Liver (tissue), 10 donors: ENCODE measurements at places on chromosomes 1 and 21.
A peak's percentile ranks its signal among the peaks of the same experiment; 100 is the strongest.

- no peak for DNase-seq
These were observed 28.6 kb downstream of the TRIM67 start for GRCh38 chr1:231190456-231190855.

- no peak for DNase-seq
These were observed 1.6 kb upstream of the CLSTN1 start for GRCh38 chr1:9825093-9826074.

GRCh38 chr1:197327776-197328364 lies 59.8 kb downstream of the CRB1 start:
- no peak for DNase-seq

DNA sequence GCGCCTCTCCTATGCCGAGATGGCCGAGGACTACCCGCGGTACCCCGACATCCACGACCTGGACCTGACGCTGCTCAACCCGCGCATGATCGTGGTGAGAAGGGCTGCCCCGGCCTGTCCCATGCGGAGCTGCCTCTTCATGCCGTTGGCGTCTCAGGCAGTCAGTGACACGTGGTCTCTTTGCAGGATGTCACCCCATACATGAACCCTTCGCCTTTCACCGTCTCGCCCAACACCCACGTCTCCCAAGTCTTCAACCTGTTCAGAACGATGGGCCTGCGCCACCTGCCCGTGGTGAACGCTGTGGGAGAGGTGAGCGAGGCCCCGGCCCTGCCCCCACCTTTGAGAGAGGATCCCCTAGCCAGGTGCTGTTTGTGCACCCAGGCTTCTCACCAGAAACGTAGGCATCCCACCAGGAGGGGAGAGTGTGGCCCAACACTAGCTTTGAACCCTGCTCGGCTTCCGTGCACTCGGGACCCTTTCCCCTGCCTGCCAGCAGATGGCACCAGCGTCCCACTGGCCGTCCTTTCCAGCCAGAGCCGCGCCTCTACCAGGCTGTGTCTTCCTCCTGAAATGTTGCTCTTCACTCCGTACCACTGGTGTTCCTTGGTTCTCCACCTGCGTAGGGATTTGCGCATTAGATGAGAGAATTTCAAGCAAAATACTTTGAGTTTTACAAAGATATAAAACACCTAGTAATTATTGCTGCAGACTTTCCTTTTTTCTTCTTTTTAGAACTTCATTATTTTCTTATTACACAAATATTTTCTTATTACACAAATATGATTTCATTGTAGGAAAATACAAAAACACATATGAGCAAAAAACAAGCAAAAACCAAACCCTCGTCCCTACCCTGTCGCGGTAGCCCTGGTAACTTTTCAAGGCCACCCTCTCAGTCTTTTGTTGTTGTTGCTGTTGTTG lies 9.0 kb downstream of the NPPA start:
- peak; percentile 86 for DNase-seq

DNA sequence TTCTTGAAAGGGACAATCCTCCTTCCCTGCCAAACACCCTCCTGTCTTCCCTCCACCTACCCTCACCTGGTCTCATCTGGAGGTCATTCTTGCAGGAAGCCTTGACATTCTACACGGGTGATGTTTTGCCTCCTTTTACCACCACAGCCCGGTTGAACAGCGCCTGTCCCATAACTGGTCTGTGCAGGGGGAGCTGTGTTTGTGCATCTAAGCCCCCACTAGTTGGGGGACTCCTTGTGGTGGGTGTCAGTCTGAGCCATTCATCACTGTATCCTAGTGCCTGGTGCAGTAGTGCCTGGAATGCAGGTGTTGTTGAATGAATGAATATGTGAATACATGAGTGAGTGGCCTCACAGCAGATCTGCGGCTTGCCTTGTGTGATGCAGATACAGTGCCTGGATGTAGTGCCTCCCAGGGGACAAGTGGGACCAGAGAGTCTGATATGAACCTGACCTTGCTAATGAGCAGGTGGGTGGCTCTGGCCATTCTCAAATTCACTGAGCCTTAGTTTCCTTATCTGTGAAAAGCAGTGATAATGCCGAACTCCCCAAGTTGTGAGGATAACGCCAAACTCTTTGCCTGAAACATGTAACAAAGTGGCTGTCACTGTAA lies 79.8 kb downstream of the OMA1 start:
- no peak for DNase-seq

DNA sequence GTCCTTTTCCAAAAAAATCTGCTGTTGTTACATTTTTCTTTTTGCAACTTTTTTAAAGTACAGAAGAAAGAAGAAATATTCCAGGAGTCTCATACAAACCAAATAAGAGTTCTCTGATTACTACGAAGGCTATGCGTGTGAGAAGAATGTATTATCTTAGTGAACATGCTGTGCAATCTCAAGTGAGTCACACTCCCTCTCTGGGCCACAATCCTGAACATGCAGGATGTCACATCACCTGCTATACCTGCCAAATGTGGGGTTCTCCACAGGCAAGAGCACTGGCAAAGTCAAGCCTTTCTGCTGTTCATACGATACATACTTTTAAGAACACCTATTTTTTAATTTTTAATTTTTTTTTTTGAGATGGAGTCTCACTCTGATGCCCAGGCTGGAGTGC lies 21.7 kb upstream of the TRIM63 start:
- no peak for DNase-seq

- DNase-seq: no peak
These were observed 43.1 kb upstream of the EPS8L3 start for GRCh38 chr1:109806733-109807400.

- no peak for DNase-seq
These were observed 725 bp downstream of the RTCA start for GRCh38 chr1:100266741-100267140.

- no peak for DNase-seq
These were observed 1.6 kb downstream of the CPT2 start for GRCh38 chr1:53198241-53198651.

GRCh38 chr1:202227997-202228401 lies 34.4 kb downstream of the LGR6 start:
- DNase-seq: no peak

DNA sequence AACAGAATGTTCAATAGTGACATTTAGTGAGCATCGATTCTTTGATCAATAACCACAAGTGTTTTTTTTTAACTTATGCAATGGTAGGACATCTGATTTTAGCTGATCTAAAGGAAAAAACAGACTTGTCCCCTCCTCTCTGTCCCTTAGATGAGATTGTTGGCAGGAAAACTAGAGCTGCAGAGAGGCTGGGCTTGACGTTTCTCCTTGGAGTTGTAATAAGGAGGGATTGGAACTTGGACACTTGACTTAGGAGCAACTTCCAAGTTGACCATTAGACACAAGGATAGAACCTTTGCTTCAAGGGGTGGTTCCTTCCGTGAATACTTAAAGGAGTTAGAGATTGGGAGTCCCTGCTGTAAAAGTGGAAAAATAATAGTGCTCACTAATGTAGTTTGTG lies 49.9 kb downstream of the KAZN start:
- no peak for DNase-seq

- DNase-seq: no peak
These were observed 16.8 kb downstream of the CNIH3 start for GRCh38 chr1:224632921-224633321.

DNA sequence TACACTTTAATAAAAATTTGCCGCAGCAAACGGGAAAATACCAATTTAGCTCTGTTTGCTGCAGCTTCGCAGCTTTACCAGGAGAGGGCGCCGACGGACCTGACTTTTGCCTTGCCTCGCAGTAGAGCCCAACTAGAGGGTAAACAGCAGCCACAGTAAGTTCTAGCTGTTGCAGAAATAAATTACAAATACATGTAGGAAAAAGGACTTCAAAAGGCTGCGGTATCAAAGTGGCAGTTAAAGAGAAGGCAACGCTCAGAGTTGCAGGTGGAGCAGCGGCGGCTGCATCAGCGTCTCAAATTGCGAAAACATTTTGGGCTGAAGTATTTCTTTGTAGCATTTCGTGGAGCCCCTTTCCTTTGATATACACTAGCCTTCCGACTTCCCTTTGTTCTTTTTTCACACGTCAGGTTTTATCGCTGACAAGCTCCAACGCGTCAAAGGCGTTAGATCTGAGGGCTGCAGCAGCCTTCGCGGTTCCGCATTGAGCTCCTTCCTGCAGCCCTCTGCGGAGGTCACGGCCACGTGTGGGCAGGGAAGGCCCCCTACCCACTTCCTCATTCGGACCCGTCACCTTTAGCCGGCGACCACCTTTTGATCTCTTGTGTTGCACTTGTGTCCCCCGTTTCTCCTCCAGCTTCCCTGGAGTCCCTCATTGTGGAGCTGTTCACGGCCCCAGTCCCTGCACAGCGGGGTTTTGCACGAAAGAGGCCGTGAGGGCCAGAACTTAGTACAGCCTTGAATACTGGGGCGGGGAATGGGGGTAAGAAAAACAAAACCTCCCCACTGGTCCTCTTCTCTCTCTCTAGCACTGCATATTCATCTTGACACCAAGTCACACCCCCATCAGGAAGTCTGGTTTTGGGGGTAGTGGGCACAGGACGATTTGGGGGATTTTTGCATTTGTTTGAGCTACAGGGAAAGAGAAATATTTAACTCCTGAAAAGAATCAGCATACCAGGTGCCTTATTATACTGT lies 72.8 kb downstream of the S1PR1 start:
- DNase-seq: peak; percentile 43

DNA sequence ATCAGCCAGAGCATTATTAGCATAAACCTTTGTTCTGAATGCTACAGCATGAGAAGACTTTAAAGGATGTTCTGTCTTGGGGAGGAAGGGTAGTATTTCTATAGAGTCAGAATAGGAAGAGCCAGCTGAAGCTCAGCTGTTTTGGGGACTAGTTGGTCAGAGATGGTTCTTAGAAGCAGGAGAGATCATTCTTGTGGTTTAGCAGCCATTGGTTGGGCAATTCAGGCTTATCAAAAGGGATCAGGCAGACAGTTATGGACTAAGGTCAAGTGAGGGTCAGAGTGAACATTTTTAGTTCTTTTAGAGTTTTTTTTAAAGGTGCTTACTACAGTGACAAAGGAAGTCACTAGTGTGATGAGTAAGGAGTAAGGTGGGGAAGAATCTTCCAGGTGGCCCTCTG lies 245.5 kb downstream of the RPS6KC1 start:
- no peak for DNase-seq

GRCh38 chr21:42964086-42964485 lies 10.3 kb upstream of the PKNOX1 start:
- no peak for DNase-seq

- no peak for DNase-seq
These were observed 112.5 kb downstream of the USH2A start for GRCh38 chr1:216310776-216311175.

GRCh38 chr1:53560581-53561502 lies 101.6 kb downstream of the DMRTB1 start:
- no peak for DNase-seq

GRCh38 chr1:228697207-228698016 lies 37.9 kb upstream of the RHOU start:
- no peak for DNase-seq

DNA sequence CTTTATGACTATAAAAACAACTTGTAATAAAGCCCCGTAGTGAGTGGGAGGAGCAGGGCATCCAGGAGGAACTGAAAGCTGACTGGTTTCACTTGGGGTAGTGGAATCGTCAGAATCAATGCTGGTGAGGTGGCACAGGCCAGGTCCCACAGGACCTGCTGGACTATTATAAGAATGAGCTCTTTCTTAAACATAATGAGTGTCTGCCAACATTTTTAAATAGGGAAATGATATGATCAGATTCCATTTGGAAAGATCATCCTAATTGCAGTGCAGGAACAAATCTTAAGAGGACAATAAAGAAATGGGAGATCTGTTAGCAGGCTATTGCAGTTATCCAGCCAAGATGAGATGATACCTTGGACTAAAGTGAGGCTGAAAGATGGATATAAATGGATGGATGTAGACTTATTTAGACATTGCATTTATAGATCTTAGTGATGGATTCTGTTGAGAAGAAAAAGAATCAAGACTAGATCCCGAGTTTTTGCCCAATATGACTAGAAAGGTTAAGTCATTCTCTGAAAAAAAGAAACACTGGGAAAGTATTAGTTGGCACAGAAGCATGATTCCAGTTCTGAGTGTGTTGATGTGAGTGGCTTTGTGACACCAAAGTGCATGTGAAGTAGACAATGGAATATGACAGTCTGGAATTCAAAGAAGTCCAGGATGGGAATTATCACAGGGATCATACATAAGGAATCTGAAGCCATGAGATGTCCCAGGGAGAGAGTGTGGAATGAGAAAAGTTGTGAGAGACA lies 153.3 kb upstream of the SGIP1 start:
- DNase-seq: no peak

- no peak for DNase-seq
These were observed 5.5 kb upstream of the MTMR11 start for GRCh38 chr1:149942207-149942606.

DNA sequence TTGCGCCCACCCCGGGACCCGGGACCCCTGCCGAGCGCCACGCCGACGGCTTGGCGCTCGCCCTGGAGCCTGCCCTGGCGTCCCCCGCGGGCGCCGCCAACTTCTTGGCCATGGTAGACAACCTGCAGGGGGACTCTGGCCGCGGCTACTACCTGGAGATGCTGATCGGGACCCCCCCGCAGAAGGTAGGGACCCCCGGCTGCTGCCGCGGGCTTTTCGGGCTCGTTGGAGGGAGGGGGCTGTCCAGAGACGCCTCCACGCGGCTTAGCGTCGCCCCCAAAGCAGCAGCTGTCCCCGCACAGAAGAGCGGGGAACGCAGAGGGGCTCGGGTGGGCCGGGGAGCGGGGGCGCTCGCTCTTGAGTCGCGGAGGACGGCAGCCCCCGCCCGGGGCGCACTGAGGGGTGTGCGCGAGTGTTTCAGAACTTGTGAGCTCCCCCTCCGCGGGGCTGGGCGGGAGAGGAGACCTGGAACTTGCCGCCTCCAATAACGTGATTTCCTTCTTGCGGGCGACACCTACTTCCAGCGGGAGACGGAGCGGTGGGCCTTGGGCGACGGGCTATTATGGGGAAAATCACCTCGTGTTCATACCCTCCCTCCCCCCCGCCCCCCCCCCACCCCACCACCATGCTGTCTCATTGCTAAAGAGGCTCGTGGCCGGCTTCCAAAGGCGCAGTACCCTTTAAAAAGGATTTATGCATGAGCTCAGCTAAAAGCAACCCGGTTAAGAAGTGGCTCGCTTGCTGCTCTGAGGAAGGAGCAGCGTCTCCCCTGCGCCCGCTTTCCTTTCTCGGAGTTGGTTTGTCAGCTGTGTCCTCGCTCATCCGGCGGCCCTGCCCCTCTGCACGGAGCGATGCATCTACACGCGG lies 664 bp downstream of the BACE2 start:
- peak; percentile 50 for DNase-seq

GRCh38 chr1:24472527-24473251 lies 29.9 kb upstream of the RCAN3 start:
- DNase-seq: no peak

DNA sequence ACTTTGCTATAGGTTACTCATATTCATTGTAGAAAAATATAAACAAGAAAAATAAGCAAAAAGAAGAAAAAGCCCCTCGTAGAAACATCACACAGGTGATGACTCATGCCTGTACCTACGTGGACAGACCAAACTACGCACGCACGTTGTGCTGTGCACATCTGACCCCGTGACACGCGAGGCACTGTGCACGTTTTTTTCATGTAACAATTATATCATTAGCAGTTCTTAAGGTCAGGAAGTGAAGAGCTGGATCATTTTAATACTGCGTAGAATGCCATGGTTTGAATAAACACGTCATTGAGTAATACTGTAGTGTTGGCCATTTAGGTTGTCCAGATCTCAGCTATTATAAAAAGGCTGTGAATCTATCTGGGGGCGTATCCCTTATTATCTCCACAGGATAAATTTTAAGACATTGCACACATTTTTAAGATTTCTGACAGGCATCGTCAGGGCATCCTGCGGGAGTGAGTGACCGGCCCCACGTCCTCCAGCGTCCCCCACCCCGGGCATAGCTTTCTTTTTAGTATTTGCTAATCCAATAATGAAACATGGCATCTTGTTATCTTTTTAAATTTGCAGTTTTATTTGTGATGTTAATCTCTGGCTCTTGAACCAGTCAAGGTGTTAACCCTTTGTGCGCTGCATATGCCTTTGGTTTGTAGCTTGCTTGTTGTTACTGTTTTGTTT lies 23.4 kb upstream of the ADARB1 start:
- DNase-seq: no peak
